Activated CD4-positive, alpha-beta memory T cell treated with anti-CD3 and anti-CD28 coated beads, Interleukin-2, amount 10 ng/mL, durations not matched to agents 7 days and 5 days (primary cell): ENCODE measurements at places on chromosomes 7 and 10. TPM values are rescaled to one million over a fixed set of nuclear protein-coding genes. Genes with fewer than 3 reads are reported as not detected.

DNA sequence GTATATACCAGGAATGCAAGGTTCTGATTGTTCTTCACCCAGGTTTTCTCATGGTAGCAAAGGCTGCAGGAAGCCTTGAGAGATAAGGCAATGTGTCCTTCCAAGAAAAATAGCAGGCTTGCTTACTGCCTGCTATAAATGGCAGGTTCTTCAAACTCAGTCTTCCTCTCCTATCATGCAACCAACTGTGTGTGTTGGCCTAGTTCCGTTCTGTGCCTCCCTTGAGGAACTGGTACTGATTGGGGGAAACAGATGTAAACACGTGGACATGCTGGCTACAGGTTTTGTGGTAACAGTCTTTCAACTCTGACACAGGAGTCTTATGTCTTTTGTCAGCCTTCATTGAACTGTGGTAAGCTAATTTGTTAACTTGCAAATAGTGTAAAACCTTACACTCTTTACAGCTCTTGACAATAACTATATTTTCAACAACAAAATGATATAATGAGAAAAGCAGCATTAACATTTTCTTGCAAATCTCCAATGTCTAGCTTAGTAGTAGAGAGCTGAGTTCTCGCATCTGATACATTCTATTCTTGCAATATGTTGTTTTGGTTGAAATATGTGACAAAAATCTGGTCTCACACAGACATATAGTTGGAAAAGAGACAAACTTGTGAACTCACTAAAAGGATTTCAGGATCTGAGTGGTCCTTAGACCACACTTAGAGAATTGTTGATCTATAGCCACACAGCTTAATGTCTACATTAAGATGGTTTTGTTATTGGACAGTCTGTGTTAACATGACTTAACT is 54.7 kb upstream of the LSM8 start:
- H3K27ac ChIP-seq, result no peak overlapping the region
- no peaks in the 10 kb centered on the region for H3K27me3 ChIP-seq
- H3K4me1 ChIP-seq, result no peaks in the 10 kb centered on the region
- H3K4me3 ChIP-seq, result no peak overlapping the region

DNA sequence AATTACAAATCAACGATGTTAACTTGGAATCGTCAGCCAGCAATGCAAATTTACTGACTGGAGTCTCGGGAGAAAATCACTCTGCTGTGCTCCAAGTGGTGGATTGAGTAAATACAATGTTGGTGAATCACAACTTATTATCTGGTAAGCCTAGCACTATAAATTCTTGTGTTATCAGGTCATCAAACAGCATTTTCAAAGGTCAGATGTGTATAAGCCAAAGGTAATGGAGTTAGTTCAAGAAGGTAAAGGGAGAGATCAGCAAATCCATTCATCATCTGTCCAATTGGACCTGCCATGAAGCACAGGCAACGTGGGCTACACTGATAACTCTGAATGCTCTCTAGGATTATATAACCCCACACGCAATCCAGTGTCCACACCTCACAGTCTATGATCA is 13.9 kb downstream of the CUBN start:
- H3K36me3 ChIP-seq, result peaks cover 7% of the 10 kb centered on the region
- H3K27ac ChIP-seq, result no peak overlapping the region
- peaks cover 4% of the 10 kb centered on the region for H3K4me1 ChIP-seq
- H3K4me3 ChIP-seq, result no peak overlapping the region
- H3K27me3 ChIP-seq, result no peaks in the 10 kb centered on the region

Gene FAM241B
- 3.2 TPM for total RNA-seq

- H3K4me1 ChIP-seq, result no peaks in the 10 kb centered on the region
- H3K27ac ChIP-seq, result no peak overlapping the region
- peaks cover 3% of the 10 kb centered on the region for H3K27me3 ChIP-seq
- no peak for DNase-seq
These were observed 121.7 kb downstream of the EVX1 start for GRCh38 chr7:27364344-27364758.

Gene PSMC2
- total RNA-seq, result 149 TPM

DNA sequence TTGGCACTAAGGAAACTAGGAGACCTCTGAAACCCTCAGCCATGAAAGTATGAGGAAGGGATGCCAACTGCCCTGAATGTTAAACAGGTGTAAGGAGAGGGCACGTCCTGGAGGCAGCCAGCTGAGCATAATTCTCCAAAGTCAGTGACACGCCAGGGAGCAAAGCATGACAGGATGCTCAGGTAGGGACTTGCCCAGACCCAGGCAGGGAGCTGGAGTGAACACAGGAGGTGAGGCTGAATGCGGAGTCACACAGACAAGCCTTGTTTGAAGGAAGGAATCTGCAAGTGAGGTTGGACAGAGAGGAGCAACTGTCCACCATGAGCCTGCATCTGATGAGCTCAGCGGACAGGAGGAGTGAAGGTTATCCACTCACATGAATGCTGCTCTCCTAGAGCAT is 41.5 kb downstream of the KLRG2 start:
- H3K4me3 ChIP-seq, result no peak overlapping the region
- H3K4me1 ChIP-seq, result no peaks in the 10 kb centered on the region
- H3K27ac ChIP-seq, result no peak overlapping the region
- no peak for DNase-seq

GRCh38 chr10:4262449-4262848 is 477.4 kb upstream of the KLF6 start:
- no peak overlapping the region for H3K4me3 ChIP-seq
- H3K36me3 ChIP-seq, result no peaks in the 10 kb centered on the region
- peaks cover 2% of the 10 kb centered on the region for H3K4me1 ChIP-seq
- H3K27me3 ChIP-seq, result no peaks in the 10 kb centered on the region
- no peak for DNase-seq

GRCh38 chr10:72171175-72171630 is 44.6 kb upstream of the ANAPC16 start:
- peaks cover 3% of the 10 kb centered on the region for H3K36me3 ChIP-seq
- no peak overlapping the region for H3K27ac ChIP-seq
- no peaks in the 10 kb centered on the region for H3K27me3 ChIP-seq
- H3K4me1 ChIP-seq, result peaks cover 12% of the 10 kb centered on the region

- H3K36me3 ChIP-seq, result peaks cover 9% of the 10 kb centered on the region
- H3K4me3 ChIP-seq, result no peak overlapping the region
- peaks cover 26% of the 10 kb centered on the region for H3K4me1 ChIP-seq
- DNase-seq, result no peak
These were observed 96.6 kb upstream of the KLF6 start for GRCh38 chr10:3881622-3882021.

- H3K27ac ChIP-seq, result no peak overlapping the region
- H3K27me3 ChIP-seq, result peaks cover 10% of the 10 kb centered on the region
- no peak overlapping the region for H3K4me3 ChIP-seq
- H3K36me3 ChIP-seq, result no peaks in the 10 kb centered on the region
- no peak for DNase-seq
These were observed 89.2 kb downstream of the CXCL12 start for GRCh38 chr10:44295644-44296241.

- no peak for DNase-seq
- no peaks in the 10 kb centered on the region for H3K36me3 ChIP-seq
- H3K4me3 ChIP-seq, result peak overlapping the region; percentile 2
- no peak overlapping the region for H3K27ac ChIP-seq
- H3K4me1 ChIP-seq, result peaks cover 10% of the 10 kb centered on the region
These were observed 662 bp downstream of the NRCAM start for GRCh38 chr7:108455551-108455997.

Gene H2BK1
- not detected for total RNA-seq

DNA sequence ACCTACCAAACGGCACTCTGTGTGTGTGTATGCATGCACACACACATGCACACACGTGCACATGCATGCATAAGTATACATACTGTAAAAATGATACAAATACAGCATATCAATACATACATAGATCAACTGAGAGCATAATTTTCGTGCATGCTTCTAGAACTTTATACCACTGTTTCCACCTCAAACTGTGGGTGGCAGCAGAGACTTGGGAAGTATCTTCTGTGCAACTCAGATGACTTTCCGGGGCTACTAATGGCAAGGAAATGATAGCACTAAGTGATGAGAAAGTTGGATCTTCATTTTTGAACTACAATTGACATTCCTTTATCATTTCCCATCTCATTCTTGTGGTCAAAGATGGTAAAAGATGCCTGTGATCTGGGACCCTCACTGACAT is 570.7 kb downstream of the REEP3 start:
- no peak for DNase-seq
- no peak overlapping the region for H3K4me3 ChIP-seq
- no peak overlapping the region for H3K27ac ChIP-seq
- no peaks in the 10 kb centered on the region for H3K36me3 ChIP-seq
- H3K27me3 ChIP-seq, result no peaks in the 10 kb centered on the region

Gene ATRNL1
- total RNA-seq, result 0.28 TPM

- H3K4me3 ChIP-seq, result no peak overlapping the region
- H3K27me3 ChIP-seq, result peaks cover 37% of the 10 kb centered on the region
- no peak for DNase-seq
- H3K36me3 ChIP-seq, result no peaks in the 10 kb centered on the region
- H3K27ac ChIP-seq, result no peak overlapping the region
These were observed 69.5 kb downstream of the RAPGEF5 start for GRCh38 chr7:22287412-22287811.

DNA sequence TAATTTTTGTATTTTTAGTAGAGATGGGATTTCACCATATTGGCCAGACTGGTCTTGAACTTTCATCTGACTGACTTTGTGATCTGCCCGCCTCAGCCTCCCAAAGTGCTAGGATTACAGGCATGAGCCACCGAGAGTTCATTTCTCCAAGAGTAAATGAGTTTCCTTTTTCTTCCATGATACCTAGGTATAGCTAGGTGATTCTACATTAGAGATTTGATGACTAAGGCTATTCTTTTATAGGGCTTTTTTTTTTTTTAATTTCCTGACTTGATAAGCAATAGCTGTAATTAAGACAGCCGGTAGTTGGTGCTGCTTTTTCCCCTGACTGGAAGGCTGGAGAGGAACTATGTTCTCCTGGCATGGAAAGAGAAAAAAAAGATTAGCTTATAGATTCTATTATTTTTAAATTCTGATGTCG is 3.3 kb downstream of the PTPN12 start:
- peaks cover 25% of the 10 kb centered on the region for H3K4me1 ChIP-seq
- no peak overlapping the region for H3K27ac ChIP-seq
- H3K4me3 ChIP-seq, result no peak overlapping the region
- no peak for DNase-seq
- no peaks in the 10 kb centered on the region for H3K36me3 ChIP-seq
- H3K27me3 ChIP-seq, result peaks cover 6% of the 10 kb centered on the region

Gene OPALIN
- total RNA-seq, result not detected

Gene CHAT
- total RNA-seq, result not detected

DNA sequence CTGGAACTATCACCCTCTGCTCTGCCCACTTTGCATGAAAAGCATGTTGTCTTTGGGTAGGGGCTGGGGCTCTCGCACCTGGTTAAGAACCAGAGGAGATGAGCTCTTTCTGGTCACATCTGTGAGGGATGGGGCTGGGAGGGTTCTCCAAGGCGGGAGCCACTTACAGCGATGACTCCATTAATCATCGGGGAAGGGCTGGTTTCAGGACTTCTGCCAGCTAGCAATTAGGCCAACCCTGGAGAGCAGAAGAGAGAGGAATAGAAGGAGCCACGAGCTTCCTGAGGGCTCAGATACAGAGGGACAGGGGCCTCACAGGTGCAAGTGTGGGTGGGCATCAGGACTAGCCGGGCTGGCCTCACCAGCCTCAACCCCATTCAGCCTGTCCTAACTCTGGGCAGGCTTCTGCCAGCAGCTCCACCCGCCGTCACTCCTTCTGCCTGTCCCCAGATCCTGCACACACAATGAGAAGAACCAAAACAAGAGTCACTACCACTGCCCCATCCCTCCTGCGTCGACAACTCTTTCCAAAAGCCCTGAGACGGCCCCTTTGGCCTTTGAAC is 8.4 kb downstream of the AQP1 start:
- H3K27ac ChIP-seq, result no peak overlapping the region
- no peaks in the 10 kb centered on the region for H3K4me1 ChIP-seq
- no peak overlapping the region for H3K4me3 ChIP-seq
- H3K36me3 ChIP-seq, result no peaks in the 10 kb centered on the region
- DNase-seq, result no peak
- no peaks in the 10 kb centered on the region for H3K27me3 ChIP-seq

Gene PWWP2B
- 5.5 TPM for total RNA-seq

DNA sequence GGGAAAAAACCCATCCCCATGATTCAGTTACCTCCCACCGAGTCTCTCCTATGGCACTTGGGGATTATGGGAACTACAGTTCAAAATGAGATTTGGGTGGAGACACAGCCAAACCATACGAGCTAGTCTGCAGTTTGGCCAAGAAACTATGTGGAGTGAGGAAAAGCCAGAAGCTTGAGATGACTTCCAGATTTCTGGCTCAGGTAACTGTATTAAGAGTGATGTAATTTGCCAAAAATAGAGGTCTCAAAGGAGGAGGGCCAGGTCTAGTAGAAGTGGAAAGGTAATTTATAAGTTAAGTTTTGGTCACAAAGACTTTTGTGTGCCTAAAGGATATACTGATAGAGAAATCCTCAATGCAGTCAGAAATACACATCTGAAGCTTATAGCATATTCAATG is 279.7 kb upstream of the MGMT start:
- H3K27ac ChIP-seq, result no peak overlapping the region
- no peak for DNase-seq
- no peaks in the 10 kb centered on the region for H3K4me1 ChIP-seq
- H3K4me3 ChIP-seq, result no peak overlapping the region
- no peaks in the 10 kb centered on the region for H3K36me3 ChIP-seq

DNA sequence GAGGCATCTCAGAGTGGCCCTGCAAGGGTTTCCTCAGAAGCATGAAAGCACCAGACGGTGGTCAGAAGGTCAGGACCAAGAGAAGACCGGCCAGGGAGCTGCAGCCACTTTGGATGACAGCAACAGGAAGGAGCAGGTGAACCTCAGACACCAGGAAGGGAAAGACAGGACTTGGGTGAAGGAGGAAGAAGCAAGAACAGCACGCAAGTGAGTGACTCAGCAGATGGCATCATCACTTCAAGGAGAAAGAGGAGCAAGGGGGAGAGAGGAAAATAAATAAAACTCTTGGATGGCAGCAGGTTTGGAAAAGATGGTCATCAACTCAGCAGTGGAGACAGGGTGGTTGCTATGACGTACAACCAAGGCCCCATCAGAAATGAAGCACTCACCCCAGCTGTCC is 31.6 kb downstream of the NCAPG2 start:
- H3K4me3 ChIP-seq, result no peak overlapping the region
- peaks cover 73% of the 10 kb centered on the region for H3K36me3 ChIP-seq
- DNase-seq, result no peak
- H3K4me1 ChIP-seq, result peaks cover 27% of the 10 kb centered on the region

DNA sequence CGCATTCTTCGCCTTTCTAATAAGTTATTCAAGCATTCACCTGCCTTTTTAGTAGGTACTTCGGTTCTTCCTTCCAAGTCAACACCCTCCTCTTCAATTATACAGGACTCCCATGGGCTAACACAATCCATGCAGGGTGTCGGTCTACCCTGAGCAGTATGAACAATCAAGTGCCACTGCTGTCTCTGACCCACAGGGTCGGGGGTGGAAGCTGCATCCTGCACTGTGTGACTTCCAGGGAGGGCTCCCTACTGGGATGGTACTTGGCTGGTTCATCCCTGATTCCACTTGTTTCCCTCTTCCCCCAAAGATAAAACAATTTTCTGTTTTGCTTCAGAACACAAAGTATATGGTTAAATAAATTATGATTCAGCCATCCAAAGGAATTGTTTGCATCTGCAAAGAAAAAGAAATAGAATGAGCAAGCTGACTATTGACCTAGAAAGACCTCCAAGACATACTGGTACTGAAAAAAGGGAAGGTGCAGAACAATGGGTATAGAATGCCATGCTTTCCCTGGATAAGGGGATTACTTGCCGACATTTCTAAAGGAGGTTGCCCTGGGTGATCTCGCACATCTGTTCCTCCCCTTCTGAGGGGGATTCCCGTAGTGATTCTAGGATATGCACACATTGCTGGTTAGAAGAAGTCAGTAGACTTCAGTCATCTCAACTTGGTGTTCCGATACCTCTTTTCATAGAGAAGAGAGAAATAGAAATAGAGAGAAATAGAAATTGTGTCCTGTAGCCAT is 89.1 kb upstream of the AGR3 start:
- no peak overlapping the region for H3K27ac ChIP-seq
- H3K36me3 ChIP-seq, result no peaks in the 10 kb centered on the region
- peaks cover 5% of the 10 kb centered on the region for H3K4me1 ChIP-seq
- H3K27me3 ChIP-seq, result peaks cover 4% of the 10 kb centered on the region
